Stimulated activated CD4-positive, alpha-beta T cell treated with anti-CD3 and anti-CD28 coated beads, Interleukin-12 subunit alpha, Interleukin-12 subunit beta, amount 100 ng/mL, for 24 hours (primary cell): ENCODE measurements at places on chromosomes 13 and 19.

GRCh38 chr19:16018801-16019551 lies 57.3 kb upstream of the TPM4 start:
- no peak for DNase-seq

GRCh38 chr19:47331931-47332547 lies at the start of gene C5AR2:
C5AR2 (plus strand) TSS chr19:47332175; CDS start chr19:47340800, 8,625 bp downstream.
- no peak for DNase-seq

- DNase-seq, result no peak
Observed at GRCh38 chr13:97023117-97023516, 28.8 kb upstream of the OXGR1 start.

- DNase-seq, result peak; percentile 7
Observed at GRCh38 chr13:20901668-20902437, 693 bp downstream of the XPO4 start.

- DNase-seq, result no peak
Observed at GRCh38 chr13:50676602-50677001, 166.9 kb downstream of the DLEU7 start.

DNA sequence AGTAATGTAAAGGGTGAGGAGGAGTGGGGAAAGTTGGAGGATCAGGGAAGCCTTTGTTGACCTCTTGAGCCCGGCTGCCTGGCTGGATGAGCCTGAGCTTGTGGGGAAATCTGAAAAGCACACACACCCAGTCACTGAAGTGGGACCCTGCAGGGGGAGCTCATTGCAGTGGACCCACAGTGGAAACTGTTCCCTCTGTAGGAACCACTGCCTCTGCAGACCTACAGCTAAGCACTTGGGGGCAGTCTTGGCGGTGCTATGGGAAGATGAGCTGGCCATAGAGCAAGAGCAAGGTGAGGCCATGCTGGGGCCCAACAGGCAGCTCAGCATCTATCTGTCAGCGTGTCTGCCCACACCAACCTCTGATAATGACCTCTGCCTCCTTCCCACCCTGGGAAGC lies 294.8 kb downstream of the TSHZ3 start:
- DNase-seq, result peak; percentile 2

DNA sequence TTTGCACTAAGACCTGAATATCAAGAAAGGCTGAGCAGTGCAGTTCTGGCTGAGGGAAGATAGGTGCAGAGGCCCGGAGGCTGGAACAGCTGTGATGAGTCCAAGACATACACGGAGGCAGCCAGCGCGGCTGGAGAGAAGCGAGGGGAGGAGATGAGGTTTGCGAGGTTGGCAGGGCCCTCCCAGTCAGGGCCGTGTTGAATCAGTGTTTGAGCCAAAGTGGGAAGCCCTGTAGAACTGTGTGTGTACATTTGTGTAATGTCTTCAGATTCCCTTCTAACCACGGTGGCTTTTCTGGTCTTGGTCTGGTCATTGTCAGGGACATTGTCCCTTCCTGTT lies 34.9 kb downstream of the PAK4 start:
- no peak for DNase-seq

- peak; percentile 71 for DNase-seq
Observed at GRCh38 chr19:10836479-10837330, 693 bp upstream of the TMED1 start.

GRCh38 chr19:19591133-19591825 lies 27.2 kb downstream of the PBX4 start:
- peak; percentile 37 for DNase-seq
